ENCODE measurements at places on chromosomes 12 and 14. TPM values are rescaled to one million over a fixed set of nuclear protein-coding genes. Genes with fewer than 3 reads are reported as not detected.

Gene MYO1A
- not detected for total RNA-seq

Gene KRR1
- total RNA-seq = 42.6 TPM

Gene TMEM132C
- 0.11 TPM for total RNA-seq

Gene MANSC1
- 11.8 TPM for total RNA-seq

Gene BDKRB2
- 0.63 TPM for total RNA-seq

Gene TMEM229B
- total RNA-seq = 1.4 TPM

Gene RIPK3
- 3.0 TPM for total RNA-seq

Gene RNFT2
- total RNA-seq = 1.9 TPM

Gene PHETA1
- 19.8 TPM for total RNA-seq

GRCh38 chr12:25970082-25970481 lies 11.6 kb downstream of the RASSF8 start:
- H3K27me3 ChIP-seq = no peaks in the 10 kb centered on the region
- peaks cover 6% of the 10 kb centered on the region for H3K4me1 ChIP-seq
- no peak for DNase-seq
- H3K27ac ChIP-seq = no peak overlapping the region
- no peaks in the 10 kb centered on the region for H3K36me3 ChIP-seq

GRCh38 chr12:112881602-112882001 lies 25.2 kb upstream of the OAS1 start:
- no peaks in the 10 kb centered on the region for H3K4me1 ChIP-seq
- no peak overlapping the region for H3K4me3 ChIP-seq
- DNase-seq = no peak
- no peaks in the 10 kb centered on the region for H3K36me3 ChIP-seq
- H3K27ac ChIP-seq = no peak overlapping the region
- H3K27me3 ChIP-seq = peaks cover 32% of the 10 kb centered on the region

DNA sequence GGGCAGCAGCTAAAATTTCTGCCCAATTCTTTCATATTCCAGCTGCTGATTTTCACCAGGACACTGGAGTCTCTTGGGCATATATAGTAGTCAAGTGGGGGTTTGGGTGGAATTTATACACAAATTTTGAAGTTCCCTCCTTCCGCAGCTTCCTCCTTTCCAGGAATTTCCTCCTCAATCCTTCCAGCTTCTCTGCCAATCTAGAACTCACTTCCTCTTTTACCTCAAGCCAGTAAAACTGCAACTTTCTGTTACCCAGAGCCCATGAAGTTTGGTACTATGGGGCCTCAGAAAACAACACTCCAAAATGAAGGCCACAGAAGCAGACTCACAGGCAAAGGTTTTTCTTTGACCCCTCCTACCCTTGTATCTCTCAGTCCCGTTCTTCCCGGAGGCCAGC lies 51.7 kb upstream of the G2E3 start:
- DNase-seq = no peak
- no peaks in the 10 kb centered on the region for H3K27me3 ChIP-seq
- H3K4me1 ChIP-seq = no peaks in the 10 kb centered on the region
- no peak overlapping the region for H3K27ac ChIP-seq
- no peak overlapping the region for H3K4me3 ChIP-seq

DNA sequence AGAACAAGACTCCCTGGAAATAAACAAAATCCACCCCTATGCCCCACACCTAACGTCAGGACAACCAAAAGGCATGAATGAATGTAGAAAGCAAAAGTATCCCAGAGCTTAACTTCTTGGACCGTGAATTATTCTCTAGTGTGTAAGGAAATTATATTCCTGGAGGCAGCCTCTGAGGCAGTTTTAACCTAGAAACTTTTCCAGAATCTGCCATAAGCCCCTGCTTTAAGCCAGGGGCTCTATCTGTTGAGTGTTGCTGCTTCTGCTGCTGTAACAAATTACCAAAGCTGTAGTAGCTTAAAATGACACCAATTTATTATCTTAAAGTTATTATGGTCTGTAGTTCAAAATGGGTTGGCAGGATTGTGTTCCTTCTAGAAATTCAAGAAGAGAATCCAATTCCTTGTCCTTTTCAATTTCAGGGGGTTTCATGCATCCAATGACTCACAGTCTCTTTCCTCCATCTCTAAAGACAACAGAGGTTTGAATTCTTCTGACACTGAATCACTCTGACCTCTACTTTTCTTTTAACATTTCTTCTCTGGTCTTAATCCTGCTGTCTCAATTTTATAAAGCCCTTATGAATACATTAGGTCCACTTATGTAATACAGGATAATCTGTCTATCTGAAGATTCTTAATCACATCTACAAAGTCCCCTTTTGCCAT lies 242.7 kb downstream of the ATXN7L3B start:
- no peaks in the 10 kb centered on the region for H3K4me1 ChIP-seq
- H3K27me3 ChIP-seq = no peaks in the 10 kb centered on the region
- H3K27ac ChIP-seq = no peak overlapping the region
- no peak overlapping the region for H3K4me3 ChIP-seq

GRCh38 chr14:106109337-106109736 lies 583.0 kb downstream of the TMEM121 start:
- no peaks in the 10 kb centered on the region for H3K36me3 ChIP-seq
- no peak for DNase-seq
- H3K4me3 ChIP-seq = no peak overlapping the region

GRCh38 chr14:102510616-102511520 lies 1.3 kb upstream of the ANKRD9 start:
- no peaks in the 10 kb centered on the region for H3K4me1 ChIP-seq
- no peaks in the 10 kb centered on the region for H3K27me3 ChIP-seq
- H3K36me3 ChIP-seq = peaks cover 5% of the 10 kb centered on the region
- H3K4me3 ChIP-seq = peak overlapping the region; percentile 90

DNA sequence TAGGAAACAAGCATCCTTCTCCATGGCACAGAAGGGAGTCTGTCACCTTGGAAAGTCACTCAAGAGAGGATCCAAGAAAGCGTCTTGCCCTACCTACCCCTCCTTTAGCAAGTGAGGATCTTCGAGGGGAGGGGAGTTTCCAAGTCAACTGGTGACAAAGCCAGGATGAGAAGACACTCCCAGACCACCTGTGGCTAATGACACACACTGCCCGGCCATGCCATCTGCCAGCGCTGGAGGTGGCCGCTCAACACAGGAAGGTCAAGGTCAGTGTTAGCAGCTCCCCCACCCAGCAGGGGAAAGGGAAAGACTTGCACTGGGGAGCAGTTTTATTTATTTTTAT lies 41.3 kb downstream of the ELK3 start:
- no peaks in the 10 kb centered on the region for H3K27me3 ChIP-seq
- peaks cover 83% of the 10 kb centered on the region for H3K4me1 ChIP-seq
- no peaks in the 10 kb centered on the region for H3K36me3 ChIP-seq

DNA sequence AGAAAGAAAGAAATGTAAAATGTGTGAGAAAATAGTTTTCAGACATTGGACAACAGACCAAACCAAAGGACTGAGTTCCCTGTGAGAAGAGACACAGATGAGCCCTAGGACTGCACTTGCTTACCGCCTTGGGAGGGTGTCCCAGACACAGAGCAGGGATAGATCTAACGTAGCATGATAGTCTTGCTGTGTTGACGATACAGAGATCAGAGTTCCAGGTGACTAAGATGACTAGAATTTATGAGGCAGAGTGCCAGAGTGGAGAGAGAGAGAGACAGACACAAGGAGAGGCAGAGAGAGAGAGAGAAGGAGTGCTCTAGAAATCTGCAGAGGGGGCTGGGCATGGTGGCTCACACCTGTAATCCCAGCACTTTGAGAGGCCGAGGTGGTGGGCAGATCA lies 148.2 kb upstream of the LMNTD1 start:
- no peaks in the 10 kb centered on the region for H3K4me1 ChIP-seq
- no peaks in the 10 kb centered on the region for H3K27me3 ChIP-seq
- H3K36me3 ChIP-seq = no peaks in the 10 kb centered on the region
- no peak overlapping the region for H3K27ac ChIP-seq

DNA sequence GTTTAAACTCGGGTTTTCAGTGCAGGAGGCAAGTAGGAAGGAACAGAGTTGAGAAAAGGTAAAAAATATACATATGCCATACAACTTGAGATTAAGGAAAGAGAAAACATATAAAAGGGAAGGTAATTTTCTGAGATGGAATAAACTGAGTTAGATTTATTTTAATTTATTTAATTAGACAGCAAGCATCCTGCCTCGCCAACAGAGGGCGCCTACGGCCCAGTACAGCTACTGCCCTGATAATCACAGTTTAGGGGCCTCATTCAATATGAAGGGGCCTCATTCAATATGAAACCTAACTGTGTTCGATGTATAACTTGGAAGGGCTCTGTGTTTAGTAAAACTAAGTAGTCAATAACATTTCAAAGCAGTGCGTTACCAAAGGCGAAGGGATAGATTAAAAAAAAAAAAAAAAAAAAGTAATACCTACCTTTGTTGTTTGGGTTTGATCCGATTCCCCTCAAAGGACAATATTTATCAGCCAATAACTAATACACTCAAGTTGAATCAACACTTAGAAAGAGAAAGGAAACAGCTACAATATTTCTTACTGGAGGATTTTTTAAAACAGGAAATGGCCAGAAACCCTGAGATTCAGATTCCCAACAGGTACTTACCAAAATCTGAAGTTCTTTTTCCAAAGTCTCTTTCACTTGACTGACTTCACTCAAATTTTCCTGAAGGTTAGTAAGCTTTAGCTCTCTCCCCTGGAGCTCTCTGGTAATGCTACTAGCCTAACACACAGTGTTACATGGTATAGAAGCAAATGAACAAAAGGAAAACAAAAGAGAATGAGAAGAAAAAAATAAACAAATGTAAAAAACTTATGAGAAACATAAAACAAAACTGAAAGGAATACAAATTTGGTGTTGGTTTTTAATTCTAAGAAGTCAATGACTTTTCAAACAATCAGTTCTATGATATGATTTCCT lies 70.0 kb upstream of the VPS33A start:
- H3K36me3 ChIP-seq = peaks cover 81% of the 10 kb centered on the region
- H3K4me1 ChIP-seq = no peaks in the 10 kb centered on the region
- H3K27me3 ChIP-seq = no peaks in the 10 kb centered on the region
- no peak overlapping the region for H3K4me3 ChIP-seq
- H3K27ac ChIP-seq = no peak overlapping the region
- DNase-seq = no peak

DNA sequence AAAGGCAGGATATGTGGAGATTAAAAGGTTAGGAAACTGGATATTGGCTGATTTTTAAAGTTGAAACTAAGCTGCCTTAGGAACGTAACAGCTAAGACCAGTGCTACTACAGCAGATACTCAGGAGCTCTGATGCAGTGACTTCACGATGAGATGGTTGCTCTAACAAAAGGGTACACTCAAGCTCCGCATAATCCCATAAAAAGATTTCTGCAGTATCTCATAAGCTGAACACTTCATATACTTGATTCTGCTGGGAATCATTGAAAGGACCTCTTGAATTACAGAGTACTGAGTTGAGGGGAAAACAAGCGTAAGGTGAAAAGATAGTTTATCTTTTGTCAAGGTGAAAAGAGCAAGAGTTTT lies 3.7 kb downstream of the RNF10 start:
- peak overlapping the region; percentile 97 for H3K27ac ChIP-seq
- peak overlapping the region; percentile 90 for H3K4me3 ChIP-seq
- no peaks in the 10 kb centered on the region for H3K27me3 ChIP-seq
- no peak for DNase-seq

GRCh38 chr14:92641306-92641705 lies 107.1 kb downstream of the LGMN start:
- DNase-seq = no peak
- H3K36me3 ChIP-seq = no peaks in the 10 kb centered on the region
- H3K4me1 ChIP-seq = no peaks in the 10 kb centered on the region

DNA sequence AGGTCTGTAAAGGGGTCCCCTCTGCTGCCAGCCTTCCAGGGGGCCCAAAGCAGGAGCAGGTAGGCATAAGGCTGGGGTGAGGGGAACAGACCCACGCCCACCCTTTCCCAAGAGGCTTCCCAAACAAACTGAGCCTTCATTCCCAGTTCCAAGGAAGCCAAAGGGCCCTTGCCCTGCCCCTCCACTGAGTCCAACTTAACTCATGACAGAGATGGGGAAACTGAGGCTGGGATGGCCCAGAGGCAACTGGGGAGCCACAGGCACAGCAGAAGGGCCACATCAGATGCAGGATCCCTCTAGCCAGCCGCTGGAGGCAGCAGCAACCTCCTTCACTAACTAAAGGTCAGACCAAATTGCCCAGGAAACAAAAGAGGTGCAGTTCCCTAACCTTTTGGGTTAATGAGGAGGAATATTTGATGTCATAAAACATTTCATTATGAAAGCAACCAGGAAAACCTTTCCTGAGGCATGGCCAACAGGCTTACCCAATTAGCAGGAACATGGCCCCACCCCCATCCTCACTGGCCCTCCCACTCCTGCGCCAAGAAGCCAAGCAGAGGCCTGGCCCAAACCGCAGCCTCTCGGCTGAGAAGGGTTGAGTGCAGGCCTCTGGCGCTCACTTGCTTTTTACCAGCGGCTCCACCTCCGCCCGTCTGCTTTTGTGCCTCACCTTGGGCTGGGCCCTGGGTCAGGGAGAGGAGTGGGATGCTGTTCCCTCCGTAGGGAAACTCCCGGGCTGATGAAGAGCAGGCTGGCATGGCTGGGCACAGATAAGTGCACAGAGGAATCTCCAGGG lies 293.5 kb upstream of the RTL1 start:
- no peak for DNase-seq
- peaks cover 7% of the 10 kb centered on the region for H3K27me3 ChIP-seq
- no peaks in the 10 kb centered on the region for H3K36me3 ChIP-seq
- no peaks in the 10 kb centered on the region for H3K4me1 ChIP-seq

DNA sequence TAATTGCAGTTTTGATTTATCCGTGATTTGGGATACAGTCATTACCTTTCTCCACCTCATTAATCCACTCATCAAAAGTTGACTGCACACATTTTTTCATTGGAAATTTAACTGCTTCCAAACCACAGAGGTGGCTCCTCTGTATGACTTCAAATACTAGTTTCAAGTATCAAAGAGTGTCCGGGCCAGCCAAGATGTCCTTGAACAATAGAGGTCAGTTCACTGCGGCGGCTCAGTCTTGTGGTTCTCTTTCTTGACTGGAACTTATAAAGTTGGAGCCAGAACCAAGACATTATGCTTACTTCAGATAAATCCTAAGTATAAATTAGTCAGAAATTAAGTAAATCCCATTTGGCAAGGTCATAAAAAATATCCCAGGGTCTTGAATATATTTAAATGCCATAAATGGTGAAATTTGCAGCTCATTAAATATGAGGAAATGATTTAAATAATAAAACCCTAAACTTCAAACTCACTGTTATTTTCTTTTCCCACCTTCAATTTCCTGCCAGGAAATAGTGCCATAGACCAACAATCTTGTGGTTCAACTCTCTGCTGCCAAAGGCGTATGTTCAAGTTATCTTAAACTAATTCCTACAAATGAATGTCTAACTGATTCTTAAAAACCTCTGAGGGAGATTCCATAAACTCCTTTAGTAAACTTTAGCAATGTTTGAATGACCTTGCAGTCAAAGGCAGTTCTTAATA lies 360.8 kb downstream of the AEBP2 start:
- DNase-seq = no peak
- no peaks in the 10 kb centered on the region for H3K36me3 ChIP-seq

DNA sequence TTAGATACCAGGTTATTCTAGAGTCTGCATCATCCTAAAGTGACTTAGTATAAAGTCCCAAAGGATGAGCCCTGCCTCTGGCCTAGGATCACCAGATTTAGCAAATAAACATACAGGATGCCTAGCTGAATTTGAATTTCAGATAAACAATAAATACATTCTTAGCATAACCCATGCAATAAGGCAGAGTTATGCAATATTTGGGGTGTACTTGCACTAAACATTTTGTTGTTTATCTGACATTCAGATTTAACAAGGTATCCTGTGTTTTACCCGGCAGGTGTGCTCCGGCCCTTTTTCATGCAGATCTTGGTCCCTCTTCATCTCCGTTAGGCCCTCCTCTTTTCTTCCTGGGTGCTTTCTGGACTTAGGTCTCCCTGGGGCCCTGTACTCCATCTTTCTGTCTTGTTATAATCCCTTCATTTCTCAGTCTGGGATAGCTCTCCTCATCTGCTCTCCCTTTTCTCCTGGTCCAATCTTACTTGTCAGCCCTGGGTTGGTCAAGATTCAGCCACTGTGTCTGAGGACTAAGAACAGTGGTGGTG lies 18.1 kb upstream of the SMOC1 start:
- no peak overlapping the region for H3K27ac ChIP-seq
- no peaks in the 10 kb centered on the region for H3K27me3 ChIP-seq
- no peaks in the 10 kb centered on the region for H3K4me1 ChIP-seq
- no peak for DNase-seq
- no peak overlapping the region for H3K4me3 ChIP-seq
